ENCODE measurements at places on chromosomes 6 and 20.

DNA sequence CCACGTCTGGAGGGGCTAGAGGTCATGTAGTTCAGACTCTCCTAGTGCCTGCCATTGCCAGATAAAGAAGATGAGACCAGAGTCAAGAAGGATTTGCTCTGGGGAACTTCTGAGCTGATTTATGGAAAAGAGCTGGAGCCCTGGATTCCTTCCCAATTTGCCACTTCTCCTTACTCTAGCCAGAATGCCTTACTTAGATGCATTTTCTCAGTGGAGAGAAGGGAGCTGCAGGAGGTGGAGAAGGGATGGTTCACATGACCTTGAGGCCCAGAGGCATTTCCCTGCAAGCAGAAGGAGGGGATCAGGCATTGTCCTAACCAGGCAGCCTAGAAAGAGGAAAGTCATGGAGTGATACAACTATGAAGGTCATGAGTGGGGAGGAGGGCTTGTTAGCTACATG, 122.2 kb downstream of the UNC5CL start:
- no peak for DNase-seq

GRCh38 chr6:169824848-169825557, 73.6 kb downstream of the ERMARD start:
- DNase-seq: no peak

GRCh38 chr6:116439522-116440051, 21.6 kb upstream of the CALHM6 start:
- no peak for DNase-seq

DNA sequence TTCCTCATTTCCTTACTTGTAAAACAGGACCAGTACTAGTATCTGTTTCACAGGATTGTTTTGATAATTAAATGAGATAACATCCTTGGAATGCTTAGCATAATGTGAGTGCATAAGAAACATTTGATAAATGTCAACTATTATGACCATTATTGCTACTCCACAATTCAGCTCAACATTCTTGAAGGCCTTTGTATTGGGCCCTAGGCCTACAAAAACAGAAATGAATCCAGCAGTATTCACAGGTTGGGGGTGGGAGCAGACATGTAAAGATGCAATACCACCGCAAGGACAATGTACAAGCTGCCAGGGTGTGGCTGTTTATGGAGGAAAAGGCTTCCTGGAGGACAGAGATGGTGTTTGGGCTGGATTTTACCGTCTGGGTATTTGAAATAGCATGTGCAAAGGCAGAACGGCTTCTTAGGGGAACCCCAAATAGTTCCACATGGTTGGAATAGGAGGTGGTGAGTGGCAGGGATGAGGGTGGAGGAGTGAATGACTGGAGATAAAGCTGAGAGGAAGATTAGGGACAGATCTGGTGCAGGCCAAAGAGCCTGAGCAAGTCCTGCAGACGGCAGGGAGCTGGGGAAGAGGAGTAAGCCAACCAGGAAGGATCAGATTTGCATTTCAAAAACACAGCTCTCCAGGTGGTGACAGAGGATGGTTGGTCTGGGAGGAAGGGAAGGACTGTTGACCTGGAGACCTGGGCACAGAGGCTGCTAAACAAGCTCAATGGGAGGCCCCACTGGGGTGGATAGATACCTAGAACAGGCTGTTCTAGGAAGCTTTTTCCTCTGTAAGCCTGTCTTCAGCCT, 57.0 kb upstream of the EPB41L1 start:
- peak; percentile 40 for DNase-seq

GRCh38 chr6:116369540-116369939, 1.2 kb upstream of the DSE start:
- DNase-seq: no peak

GRCh38 chr6:26272171-26272637, 92.8 kb upstream of the BTN3A2 start:
- no peak for DNase-seq

- no peak for DNase-seq
These were observed 34.9 kb downstream of the SLC22A23 start for GRCh38 chr6:3421791-3422434.

DNA sequence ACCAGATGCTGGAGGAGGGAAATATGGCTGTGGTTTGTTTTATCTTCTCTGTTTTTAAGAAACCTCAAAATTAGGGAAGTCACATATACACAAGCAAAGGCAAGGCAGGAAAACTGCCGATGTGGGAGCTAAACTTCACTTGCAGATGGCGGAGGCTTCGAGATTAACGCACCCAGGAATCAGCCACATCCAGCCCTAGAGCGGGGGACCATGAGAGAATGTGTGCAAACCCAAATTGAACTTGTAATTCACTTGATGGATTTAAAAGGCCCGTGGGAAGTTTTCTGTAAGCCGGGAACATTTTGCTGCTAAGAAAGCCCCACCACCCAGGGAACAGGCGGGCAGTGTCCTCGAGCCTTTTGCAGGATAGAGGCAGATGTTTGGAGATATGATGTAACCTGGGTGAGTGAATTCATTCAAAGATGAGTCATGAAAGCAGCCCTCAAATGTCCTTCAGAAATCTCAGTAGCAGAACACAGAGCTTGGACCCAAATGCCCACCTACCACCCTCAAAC, 39.9 kb downstream of the PREX1 start:
- peak; percentile 51 for DNase-seq

GRCh38 chr6:116316772-116317467, 37.2 kb upstream of the TSPYL1 start:
- no peak for DNase-seq

DNA sequence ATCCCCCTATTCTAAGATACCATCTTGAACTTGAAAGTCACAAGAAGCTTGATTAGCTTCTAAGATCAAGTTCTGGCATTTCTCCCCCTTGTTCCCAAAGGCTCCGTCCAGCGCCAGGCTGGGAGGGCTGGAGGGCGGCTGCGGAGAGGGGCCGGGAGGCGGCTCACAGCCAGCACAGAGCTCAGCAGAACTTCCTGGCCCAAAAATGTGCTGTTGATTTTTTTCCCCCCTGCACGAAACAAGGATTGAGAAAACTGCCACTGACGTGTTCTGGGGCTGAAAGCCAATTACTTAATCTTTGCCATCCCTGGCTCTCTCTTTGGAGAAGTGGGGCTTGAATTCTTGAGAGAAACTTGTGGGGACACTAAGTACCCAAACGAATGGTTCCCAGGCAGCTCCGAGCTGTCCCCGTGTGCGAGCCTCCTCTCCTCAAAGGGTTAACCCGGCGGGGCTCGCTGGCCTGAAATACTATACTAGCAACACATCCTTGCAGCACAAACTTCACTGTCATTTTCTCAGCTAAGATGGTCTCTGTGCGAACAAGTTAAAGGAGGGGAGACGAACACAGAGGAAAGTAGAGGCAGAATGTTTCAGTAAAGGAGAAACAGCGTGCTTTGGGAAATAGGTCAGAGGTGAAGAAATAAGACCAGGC, 452 bp downstream of the TRAF3IP2 start:
- DNase-seq: peak; percentile 94

DNA sequence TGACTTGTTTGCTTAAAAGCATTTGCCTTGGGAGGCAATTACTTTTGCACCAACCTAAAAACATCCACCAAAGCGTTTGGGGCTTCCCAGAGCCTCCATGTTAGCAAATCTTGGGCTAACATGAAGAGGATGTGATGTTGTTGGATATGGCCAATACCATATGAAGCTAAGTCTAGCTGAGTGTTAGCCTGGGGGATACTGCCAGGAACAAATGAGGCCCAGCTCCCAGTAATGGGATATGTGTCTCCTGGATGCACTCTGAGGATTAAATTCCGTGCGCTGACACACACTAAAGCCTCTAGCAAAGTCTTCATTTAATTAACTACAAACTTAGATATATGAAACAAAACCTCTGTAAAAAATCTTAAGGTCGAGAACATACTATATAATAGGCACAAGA, 35.3 kb upstream of the HBS1L start:
- no peak for DNase-seq

GRCh38 chr6:165223736-165224135, 85.7 kb downstream of the C6orf118 start:
- DNase-seq: no peak

DNA sequence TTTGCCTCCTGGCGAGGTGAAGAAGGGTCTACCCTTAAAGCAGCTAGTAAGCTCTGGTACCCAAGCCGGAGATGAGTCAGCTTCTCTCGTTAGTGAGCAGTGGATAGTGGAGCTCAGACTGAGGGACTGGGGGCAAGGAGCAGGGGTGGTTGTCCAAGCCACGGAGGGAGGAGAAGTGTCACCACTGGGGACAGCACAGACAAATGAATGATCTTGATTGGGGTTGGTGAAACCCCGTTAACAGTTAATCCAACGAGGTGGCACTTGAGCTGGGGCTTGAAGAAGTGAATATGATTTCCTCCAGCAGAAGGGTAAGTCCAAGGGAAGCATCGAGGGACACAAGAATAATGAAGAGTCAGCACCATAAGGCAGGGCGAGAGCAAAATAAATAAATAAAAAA, 43.0 kb downstream of the JARID2 start:
- DNase-seq: no peak

DNA sequence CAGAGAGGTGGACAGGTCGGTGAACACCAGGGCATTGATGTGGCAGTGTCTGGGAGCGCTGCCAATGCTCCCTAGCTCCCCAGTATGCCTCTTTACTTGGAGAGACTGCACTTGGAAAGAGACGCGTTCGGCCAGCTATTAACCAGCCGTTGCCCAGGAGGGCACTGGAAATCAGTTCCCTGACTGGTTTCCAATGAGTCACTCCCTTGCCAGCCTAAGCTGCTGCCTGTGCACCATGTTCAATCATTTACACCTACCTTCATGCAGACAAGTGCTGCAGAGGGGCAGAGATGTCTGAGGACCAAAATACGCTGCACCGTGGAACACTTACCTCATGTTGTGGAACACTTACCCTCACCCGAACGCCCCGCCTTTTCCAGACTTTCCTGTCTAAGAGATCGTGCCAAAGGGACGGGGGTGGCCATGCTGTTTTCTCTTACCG, 151.6 kb downstream of the SOBP start:
- no peak for DNase-seq

- DNase-seq: no peak
These were observed 917 bp upstream of the TEAD3 start for GRCh38 chr6:35497571-35498421.

- DNase-seq: no peak
These were observed 145.8 kb downstream of the PACRG start for GRCh38 chr6:162873537-162873936.

DNA sequence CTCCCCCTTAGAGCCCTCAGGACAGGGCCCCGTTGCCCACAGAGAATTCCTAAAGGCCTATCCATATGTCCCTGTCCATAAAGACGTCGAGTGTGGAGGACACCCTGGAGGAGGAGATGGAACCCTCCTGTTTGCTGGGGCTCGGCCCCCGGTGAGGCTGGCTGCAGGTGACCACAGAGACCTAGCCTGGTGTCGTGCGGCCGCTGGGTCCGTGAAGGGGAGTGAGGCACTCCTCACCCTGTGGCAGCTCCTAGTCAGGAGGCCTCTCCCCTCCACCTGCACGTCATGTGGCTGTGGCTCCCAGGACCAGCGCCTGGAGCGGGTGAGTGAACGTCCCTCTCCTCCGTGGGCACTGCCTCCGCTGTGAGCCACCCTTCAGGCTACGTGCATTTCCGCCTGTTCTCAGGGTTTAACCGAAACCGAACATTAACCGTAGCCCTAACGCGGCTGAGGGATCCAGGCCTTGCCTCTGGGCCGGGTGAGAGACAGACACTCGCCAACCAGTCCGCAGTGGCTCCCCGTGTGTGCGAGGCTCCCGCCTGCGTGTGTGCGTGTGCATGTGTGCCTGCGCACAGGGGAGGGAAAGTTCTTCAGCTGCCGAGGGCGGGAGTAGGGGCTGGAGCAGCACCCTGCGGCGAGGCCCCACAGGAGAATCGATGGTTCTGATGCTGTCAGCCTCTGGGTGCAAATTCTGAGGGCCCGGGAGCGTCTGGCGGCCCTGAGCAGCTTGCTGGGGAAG, 5.9 kb upstream of the TCEA2 start:
- DNase-seq: no peak

GRCh38 chr20:33653900-33654596, 8.1 kb upstream of the C20orf144 start:
- DNase-seq: no peak

- no peak for DNase-seq
These were observed 2.9 kb upstream of the SLC22A1 start for GRCh38 chr6:160118620-160119229.

DNA sequence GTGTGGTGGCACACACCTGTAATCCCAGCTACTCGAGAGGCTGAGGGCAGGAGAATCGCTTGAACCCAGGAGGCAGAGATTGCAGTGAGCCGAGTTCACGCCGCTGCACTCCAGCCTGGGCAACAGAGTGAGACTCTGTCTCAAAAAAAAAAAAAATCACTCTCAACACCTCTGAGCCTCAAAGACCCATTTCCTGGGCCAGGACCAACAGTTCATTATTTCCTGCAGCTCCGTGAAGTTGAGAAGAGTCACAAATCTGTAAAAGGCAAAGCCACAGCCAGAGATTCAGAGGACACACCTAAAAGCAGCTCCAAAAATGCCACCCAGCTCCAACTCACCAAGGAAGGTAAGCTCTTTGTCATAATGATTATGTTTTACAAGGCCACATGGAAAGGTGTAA, 15.2 kb upstream of the NOP56 start:
- no peak for DNase-seq

DNA sequence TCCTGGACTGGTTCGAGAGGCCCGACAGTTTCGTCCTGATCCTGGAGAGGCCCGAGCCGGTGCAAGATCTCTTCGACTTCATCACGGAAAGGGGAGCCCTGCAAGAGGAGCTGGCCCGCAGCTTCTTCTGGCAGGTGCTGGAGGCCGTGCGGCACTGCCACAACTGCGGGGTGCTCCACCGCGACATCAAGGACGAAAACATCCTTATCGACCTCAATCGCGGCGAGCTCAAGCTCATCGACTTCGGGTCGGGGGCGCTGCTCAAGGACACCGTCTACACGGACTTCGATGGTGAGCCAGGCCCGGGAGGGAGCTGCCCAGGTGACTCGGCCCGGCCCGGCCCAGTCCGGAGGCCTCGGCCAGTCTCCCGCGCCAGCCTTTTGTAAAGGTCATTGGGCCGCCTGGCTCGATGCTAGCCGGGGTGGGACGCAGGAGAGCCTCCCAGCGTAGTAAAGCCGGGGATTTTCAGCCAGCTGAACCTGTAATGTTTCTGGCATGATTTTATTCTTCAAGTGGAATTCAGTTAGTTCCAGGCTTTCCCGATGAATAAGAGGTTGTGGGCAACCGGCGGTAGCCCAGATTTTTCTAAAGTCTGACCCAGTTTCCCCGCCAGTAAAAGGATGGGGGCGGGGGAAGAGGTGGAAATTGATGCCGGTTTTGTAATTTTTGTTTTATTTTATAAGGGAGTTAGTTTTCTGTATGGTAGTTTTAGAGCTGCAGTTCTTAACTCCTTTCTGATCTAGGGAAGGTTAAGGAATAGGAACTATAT, 1.4 kb downstream of the PIM1 start:
- DNase-seq: no peak

GRCh38 chr20:44942264-44942973, 17.8 kb downstream of the TOMM34 start:
- DNase-seq: no peak

All from fibroblast of skin of left biceps (primary cell).